ENCODE measurements at places on chromosomes 16 and 17.

DNA sequence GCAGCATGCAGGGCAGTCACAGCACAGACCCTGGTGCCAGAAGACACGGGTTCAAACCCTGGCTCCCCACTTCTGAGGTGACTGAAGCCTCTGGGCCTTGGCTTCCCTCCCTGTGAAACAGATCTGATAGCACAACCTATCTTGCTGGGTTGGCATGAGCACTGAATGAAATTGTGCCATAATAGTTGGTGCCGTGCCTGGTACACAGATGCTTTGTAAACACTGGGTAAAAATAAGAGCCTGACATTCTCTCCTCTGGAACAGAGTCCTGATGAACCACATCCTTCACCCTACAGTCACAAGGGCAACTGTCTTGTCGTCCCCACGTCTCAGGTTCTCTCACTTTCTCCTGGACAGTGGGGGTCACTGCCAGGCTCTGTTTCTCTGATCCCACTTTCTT lies 35.7 kb downstream of the NOS2 start:
- DNase-seq, result no peak

DNA sequence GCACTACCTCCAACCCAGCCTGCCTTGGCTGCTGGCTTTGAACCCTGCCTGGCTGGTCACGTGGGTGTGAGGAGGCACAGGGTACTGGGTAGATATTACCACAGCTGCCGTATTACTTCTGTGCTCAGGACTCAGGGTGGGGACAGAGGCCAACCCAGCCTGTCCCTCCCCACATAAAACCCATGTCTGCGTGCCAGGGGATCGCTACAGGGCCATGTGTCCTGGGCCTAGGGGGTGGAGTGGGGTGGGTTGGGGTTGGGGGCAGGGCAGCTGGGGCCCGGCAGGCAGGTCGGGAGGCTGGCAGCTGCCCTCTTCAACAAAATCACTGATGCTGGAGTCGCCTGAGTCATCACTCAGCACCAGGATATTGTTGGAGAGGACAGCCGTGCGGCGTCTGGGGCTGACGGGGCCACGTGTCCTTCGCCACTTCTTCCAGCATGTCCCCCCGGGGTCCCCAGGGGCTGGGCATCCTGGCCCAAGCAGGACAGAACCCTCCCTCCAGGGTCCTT lies 39.7 kb upstream of the PVALEF start:
- DNase-seq, result no peak

GRCh38 chr17:371583-371982 lies 19.0 kb upstream of the RPH3AL start:
- no peak for DNase-seq

DNA sequence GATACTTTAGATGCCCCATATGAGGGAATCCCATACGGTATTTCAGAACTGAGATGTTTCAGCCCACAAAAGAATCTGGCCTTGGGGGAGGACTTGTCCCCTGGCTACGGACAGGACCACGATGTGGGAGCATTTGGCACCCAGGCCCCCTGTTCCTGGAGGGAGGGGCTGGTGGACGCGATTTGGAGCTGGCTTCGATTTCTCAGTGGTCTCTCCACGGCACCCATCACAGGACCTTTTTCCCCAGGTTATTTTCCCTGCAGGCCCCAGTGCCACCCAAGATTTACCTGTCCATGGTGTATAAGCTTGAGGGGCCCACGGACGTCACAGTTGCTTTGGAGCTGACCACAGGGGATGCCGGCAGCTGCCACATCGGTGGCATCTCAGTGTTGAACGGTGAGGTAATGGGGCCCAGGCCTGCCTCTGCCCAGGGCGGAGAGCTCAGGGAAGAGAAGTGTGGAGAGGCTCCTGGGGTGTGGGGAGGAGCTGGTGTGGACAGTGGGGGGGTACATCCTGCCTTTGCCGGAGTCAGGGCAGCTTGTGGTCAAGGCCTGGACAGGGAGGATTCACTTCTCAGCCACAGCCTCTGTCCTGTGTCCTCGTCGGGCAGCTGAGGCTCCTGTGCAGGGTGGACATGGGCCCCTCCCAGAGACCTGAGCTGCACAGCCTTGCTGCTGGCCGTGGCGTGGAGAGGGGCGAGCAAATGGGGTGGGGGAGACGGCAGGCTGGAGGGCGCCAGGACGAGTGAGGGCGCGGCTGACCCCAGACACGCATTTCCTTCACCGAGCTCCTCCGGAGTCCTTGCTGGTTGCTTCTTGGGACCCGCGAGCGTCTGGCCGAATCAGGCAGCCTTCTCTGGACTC lies 9.9 kb downstream of the ENGASE start:
- DNase-seq, result no peak

GRCh38 chr17:50769884-50770283 lies 2.6 kb upstream of the ANKRD40CL start:
- DNase-seq, result no peak

GRCh38 chr16:84735849-84736586 lies 36.2 kb downstream of the USP10 start:
- DNase-seq, result peak; percentile 16

DNA sequence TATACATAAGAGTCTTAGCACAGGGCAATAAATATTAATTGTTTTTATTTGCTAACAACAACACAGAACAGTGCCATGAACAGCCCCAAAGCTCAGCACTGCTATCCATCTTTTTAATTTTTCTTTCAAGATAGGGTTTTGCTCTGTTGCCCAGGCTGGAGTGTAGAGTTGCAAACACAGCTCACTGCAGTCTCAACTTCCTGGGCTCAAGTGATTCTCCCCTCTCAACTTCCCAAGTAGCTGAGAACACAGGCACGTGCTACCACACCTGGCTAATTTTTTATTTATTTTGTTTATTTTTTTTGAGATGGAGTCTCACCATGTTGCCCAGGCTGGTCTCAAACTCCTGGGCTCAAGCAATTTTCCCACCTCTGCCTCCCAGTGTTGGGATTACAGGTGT lies 47.6 kb upstream of the AKAP1 start:
- no peak for DNase-seq

- peak; percentile 9 for DNase-seq
Measured at GRCh38 chr17:48181653-48182052, 74.1 kb downstream of the SNX11 start.

DNA sequence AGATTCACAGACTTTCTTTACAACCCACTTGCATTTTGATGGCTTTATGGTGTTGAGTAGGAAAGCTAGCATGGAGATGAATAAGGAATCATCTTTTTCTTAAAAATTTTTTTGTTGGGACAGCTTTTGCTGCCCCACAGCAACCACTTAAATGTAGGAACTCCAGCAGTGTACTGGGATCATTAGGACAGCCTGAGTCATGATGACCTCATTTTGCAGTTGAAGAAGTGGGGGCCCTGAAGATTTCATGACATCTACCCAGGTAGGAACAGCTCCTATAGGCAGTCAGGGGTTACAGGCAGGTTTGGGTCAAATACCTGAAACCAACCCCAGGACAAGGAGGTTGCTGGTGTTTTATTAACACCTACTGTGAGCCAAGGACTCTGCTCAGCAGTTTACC lies 2.1 kb downstream of the METTL22 start:
- DNase-seq, result peak; percentile 11

- DNase-seq, result no peak
Measured at GRCh38 chr17:69962436-69962995, 112.5 kb upstream of the KCNJ16 start.

DNA sequence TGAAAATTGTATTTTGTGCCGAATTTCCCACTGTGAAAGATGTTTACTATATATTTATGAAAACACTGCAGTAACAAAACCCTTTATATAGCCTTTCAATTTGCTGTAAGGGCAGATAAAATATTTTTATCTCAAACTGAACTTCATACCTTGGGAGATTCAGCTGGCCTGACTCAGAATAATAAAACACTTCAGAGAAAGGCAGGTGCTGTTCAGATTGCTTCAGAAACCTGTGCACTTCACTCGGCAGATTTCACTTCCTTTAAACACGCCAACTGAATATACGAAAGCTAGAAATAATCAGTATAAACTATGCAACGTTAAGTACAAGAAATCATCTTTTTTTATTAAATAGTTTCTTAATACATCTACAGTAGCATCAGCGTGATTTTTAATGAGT lies 839.1 kb upstream of the RBFOX1 start:
- no peak for DNase-seq

DNA sequence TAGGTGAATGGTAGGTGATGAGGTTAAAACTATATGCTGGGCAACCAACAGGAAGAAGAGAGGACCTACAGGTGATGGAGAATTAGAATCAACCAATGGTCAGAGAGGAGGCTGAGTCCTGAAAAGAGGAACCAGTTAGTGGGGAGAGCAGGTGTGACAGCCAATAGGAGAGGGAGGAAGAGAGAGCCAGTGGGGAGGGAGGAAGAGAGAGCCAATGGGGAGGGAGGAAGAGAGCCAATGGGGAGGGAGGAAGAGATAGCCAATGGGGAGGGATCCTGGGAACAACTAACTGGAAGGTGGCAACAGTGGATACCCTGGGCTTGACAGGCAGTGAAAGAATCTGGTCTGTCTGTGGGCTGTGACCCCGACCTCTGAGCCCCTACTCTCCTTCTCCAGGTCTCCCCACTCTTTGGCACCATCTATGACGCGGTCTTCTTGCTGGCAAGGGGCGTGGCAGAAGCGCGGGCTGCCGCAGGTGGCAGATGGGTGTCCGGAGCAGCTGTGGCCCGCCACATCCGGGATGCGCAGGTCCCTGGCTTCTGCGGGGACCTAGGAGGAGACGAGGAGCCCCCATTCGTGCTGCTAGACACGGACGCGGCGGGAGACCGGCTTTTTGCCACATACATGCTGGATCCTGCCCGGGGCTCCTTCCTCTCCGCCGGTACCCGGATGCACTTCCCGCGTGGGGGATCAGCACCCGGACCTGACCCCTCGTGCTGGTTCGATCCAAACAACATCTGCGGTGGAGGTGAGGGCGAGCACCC lies 3.7 kb downstream of the GUCY2D start:
- no peak for DNase-seq

- DNase-seq, result no peak
Measured at GRCh38 chr17:12641084-12641483, 24.6 kb upstream of the MYOCD start.

GRCh38 chr17:70172449-70172848 lies 3.1 kb downstream of the KCNJ2 start:
- no peak for DNase-seq

DNA sequence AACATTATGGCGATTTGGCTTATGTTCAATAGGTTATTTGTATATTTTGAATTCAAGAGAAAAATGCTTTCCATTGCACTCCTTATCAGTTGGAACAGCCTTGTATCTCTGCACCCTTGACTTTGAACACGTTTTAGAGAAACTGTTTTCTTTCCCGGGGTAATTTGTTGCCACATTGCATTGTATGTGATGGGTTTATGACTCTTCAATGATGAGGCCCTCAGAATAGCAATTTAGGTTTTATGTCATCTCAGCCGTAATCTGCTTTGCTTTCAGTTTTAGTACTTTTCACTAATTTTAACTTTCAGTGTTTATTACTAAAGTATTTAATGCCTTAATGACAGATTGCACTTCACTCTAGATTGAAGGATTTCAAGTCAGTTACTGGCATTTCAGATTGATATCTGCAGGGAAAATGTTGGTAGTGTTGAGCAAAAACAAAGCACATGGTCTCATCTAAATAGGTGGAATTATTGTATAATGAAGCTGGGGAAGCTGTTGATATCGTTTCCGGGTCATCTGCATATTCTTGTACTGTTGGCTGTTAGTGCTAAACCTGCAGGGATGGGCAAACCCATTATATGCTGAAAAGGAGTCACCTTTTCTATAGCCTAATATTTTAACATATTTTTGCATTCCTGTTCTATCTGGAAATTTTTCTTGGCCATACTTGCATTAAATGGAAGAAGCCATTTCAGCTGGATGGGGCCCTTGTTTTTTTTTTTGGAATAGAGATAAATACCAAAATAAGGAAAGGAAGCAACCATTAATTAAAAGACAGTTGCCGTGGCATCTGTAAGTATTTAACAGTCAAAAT lies 2.0 kb downstream of the LUC7L3 start:
- DNase-seq, result no peak

GRCh38 chr17:60604686-60605334 lies 4.8 kb downstream of the PPM1D start:
- DNase-seq, result peak; percentile 55

GRCh38 chr16:47734987-47735594 lies 274.0 kb downstream of the PHKB start:
- no peak for DNase-seq

- DNase-seq, result peak; percentile 62
Measured at GRCh38 chr16:1615761-1616160, 3.6 kb downstream of the CRAMP1 start.

DNA sequence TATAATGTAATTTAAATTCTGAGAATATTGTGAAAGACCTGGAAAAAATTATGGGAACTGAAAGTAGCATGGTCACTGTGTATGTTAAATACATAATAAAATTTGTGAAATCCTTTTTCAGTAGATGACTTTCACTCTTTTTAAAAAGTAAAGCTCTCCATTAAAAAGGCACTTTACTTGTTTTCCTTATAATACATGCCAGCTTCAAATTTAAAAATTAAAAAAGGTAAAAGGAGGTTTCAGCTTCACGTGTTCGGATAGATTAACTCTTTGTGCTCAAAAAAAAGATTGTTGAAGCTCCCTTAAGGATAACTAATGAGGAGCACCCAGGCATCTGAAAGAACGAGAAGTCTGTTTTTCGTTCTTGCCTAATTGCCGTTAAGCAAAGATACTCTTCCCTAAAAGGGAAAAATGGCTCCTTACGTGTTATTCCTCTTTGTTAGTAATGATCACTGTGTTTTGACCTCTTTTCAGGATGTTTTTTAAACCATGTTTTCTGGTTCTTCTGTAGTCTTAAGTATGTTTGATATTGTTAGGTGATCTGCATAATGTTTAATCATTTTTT lies 87.8 kb downstream of the TUBD1 start:
- no peak for DNase-seq

DNA sequence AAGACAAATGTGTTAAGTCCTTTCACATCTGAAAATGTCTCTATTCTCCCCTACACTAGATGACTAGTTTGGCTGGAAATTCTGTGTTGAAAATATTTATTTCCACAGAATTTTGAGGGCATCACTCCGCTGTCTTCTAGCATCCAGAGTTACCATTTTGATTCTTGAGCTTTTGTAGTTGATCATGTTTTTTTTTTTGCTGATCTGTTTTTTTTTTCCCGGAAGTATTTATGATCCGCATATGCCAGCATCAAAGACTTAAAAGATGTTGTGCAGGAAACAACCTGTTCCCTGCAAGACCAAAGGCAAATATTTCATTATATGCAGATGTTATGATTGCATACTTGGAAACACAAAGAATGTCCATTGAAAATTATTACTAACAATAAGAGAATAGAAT lies 16.7 kb downstream of the OR1D5 start:
- DNase-seq, result no peak

Measured in fibroblast of skin of right quadriceps (primary cell).